ENCODE measurements at places on chromosomes 1 and 21.

- DNase-seq = no peak
These were observed 330.3 kb downstream of the ZNF326 start for GRCh38 chr1:90325168-90325567.

- DNase-seq = no peak
These were observed 325.6 kb downstream of the NEGR1 start for GRCh38 chr1:71956613-71957285.

DNA sequence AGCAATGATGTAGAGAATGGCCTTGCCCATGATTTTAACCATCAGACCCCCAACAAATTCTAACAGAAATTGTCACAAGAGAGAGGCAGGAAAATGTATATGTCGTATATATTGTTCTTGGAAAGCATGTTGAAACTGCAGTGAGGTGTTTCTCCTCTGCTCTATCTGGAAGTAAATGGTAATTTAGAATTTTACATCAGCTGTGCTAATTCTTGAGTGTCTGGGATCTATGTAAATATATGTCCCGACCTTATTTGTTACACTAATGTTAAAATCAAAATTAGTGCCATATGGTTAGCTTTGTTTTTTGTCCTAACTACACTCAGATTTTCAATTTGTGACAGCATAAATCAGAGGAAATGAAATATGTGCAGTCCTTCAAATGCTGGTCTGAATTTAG lies 20.5 kb downstream of the ZBTB21 start:
- no peak for DNase-seq

GRCh38 chr1:48644905-48645605 lies 131.6 kb downstream of the BEND5 start:
- no peak for DNase-seq

DNA sequence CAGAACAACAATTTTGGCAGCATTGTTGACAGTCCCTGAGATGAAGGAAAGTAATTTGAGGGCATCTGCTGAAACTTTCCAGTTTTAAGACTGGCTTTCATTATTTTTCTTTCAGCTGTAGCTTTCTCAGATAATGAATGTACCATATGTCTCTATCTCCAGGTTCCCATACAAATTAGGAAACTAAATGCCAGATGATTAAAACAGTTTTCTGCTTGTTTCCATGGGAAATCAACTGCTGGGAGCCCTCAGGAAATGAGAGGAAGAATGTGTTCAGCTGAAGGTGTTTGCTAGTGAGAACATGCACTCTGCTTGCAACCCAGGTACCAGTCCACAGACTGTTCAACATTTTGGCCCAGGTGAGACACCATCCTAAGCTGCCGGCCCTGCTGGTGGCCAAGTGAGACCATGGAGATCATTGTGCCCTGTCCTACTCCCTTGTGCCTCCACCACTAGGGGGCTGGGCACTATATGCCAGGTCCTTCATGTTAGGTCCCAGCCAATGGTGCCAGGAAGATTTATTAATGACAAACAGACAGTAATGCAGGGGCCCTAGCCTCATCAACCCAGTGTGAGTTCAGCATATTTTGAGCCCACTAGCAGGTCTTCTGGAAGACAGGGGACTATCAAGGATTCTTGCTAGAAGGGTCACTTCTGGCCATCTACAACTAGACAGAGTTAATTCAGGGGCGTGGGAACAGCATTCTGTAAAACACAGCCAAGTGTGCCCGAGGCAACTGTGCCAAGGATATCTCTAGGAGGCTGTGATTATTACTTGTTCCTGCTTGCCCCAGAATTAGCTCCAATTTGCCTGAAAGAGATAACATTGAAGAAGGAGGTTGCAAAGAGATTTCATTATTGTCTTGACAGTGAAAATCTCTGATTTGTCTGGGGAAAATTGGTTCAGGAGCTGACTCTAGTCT lies 17.0 kb upstream of the LRRC8C start:
- DNase-seq = no peak

- DNase-seq = no peak
These were observed 22.2 kb upstream of the GNG12 start for GRCh38 chr1:67855444-67855843.

- no peak for DNase-seq
These were observed 1.4 kb downstream of the WDR26 start for GRCh38 chr1:224433041-224433691.

Data from SK-N-MC (cell line).